ENCODE measurements at places on chromosomes 5 and 9. TPM values are rescaled to one million over a fixed set of nuclear protein-coding genes. Genes with fewer than 3 reads are reported as not detected.

SLC25A2 gene
- 0.74 TPM for total RNA-seq

PAPPA gene
- 0.42 TPM for total RNA-seq

CDX1 gene
- total RNA-seq: not detected

RASEF gene
- not detected for total RNA-seq

SREK1IP1 gene
- total RNA-seq: 31.6 TPM

RORB gene
- not detected for total RNA-seq

CKMT2 gene
- not detected for total RNA-seq

MLANA gene
- not detected for total RNA-seq

PRDM9 gene
- not detected for total RNA-seq
